HuH-7 (cell line): ENCODE measurements at places on chromosomes 2 and 18.

DNA sequence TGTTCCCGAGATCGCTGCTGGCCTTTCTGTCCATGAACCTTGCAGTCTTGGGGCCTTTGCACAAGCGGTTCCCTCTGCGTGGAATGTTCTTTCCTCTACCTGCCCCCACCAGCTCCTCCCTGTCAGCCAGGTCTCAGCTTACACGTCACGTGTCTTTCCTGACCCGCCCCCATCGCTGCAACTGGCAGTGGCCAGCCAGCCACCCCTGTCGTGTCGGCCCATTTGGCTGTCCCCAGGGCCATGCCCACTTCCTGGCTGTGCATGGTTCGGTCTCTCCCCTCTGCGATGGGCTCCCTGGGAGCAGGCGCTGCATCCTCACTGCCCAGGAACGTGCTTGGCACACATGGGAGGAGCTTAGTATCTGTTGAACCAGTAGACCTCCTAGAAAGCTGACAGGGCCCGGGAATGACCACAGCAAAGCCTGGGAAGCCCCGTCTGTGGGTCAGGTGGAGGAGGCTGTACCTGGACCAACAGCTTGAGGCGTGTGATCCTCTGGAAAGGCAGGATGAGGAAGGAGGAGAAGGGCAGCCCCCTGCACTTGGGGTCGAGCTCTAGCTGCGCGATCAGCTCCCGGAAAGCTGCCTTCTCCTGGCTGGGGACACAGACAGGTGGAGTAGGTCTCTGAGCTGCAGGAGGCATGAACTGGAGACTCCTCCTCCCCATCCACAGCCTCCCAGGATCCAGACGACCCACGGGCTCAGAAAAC, 21.0 kb downstream of the SNORC start:
- no peak for DNase-seq

- no peak for DNase-seq
Observed at GRCh38 chr2:54100772-54101171, 14.6 kb upstream of the ACYP2 start.

GRCh38 chr2:236101311-236101950, 66.8 kb downstream of the GBX2 start:
- DNase-seq, result no peak

DNA sequence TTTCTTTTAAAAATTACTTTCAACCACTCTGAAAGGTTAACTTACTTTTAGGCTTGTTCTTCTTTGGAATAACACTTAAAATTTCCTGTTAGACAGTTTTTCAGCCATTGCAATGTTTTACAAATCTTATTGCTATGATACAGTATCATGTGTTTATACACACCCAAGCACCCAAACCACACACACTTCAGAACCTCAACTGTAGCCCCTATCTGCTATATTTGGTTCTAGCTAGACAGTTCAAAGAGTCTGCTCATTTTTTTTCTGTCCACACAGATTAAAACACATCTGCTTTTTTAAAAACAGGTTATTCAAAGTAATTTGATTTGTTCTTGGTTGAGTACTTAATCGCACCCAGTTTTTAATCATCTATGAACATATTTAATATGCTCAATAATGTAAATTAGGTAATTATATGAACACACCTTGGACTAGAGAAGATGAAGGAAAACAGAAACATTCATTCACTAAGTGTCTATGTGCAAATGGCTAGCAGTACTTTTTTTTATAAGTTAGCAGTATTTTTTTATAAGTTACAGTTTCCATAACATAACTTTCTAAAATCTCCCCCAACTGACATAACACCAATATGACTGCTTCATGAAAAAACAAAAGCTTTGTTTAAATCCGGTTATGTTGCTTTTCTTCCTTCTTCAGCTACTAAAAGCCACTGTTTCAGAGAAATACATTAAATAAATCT, 17.6 kb downstream of the FBXO11 start:
- DNase-seq, result no peak

DNA sequence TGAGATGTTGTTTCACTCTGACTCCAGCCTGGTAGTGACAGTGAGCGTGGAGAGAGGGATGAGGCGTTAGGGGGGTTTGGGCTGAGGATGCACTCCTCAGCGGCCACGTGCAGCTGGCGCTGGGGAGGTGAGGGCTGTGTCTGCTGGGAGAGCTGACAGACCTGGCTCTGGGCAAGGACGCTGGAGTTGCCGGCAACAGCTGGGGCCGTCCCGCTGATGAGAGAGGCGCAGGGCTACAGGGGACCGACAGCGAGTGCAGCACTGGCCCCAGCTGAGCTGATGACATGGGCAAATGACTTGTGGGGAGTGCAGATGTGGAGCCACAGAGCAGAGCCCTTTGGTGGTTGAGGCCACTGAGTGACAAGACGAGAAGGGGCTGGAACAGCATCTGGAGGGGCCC, 38.4 kb downstream of the COA5 start:
- DNase-seq, result no peak
